ENCODE measurements at places on chromosomes 2 and 18.

GRCh38 chr2:108927936-108928659 lies 60.9 kb downstream of the EDAR start:
- no peak for DNase-seq

- DNase-seq: no peak
Observed at GRCh38 chr18:80044072-80044471, 9.8 kb downstream of the RBFA start.

GRCh38 chr2:133768256-133768655 lies 200.0 kb upstream of the NCKAP5 start:
- DNase-seq: no peak

DNA sequence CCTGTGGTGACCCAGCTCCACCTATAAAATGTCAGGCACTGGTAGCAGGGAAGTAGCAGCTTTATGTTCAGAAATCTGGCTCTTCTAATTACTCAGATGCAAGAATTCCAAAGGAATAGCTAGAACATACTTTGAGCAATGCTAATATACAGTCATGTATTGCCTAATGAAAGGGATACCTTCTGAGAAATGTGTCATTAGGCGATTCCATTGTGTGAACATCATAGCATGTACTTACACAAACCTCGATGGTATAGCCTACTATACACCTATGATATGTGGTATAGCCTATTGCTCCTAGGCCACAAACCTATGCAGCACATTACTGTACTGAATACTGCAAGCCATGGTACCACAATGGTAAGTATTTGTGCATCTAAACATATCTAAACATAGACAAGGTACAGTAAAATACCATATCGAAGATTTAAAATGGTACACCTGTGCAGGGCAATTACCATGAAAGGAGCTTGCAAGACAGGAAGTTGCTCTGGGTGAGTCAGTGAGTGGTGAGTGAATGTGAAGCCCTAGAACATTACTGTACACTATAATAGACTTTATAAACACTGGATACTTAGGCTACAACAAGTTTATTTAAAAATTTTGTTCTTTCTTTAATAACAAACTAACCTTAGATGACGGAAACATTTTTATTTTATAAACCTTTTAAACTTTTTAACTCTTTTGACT lies 50.3 kb upstream of the ETAA1 start:
- DNase-seq: no peak

DNA sequence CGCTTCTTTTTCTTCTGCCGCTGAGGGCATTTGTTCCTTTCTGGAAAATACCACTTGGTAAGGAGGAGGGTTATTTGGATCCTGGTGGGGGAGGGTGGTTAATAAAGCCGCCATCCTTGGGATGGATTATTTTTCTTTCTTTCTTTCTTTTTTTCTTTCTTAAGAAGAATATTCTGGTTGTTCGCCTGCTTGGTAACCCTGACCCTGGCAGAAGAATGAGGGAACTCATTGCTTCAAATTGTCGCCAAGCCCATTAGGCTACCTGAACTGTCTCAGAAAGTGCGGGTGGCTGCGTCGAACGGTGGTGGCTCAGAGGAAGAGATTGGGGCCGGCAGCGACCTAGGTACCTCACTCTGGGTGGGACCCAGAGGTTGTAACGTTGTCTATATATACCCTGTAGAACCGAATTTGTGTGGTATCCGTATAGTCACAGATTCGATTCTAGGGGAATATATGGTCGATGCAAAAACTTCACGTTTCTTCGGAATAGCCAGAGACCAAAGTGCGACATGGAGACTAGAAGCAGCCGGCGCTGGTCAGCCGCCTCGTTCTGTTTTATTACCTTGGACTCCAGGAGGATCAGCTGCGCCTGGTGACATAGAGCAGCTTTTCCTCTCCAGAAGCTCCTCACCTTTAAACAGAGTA lies 1.3 kb upstream of the HOXD4 start:
- DNase-seq: no peak

GRCh38 chr2:196170213-196170605 lies 1.2 kb downstream of the STK17B start:
- no peak for DNase-seq

DNA sequence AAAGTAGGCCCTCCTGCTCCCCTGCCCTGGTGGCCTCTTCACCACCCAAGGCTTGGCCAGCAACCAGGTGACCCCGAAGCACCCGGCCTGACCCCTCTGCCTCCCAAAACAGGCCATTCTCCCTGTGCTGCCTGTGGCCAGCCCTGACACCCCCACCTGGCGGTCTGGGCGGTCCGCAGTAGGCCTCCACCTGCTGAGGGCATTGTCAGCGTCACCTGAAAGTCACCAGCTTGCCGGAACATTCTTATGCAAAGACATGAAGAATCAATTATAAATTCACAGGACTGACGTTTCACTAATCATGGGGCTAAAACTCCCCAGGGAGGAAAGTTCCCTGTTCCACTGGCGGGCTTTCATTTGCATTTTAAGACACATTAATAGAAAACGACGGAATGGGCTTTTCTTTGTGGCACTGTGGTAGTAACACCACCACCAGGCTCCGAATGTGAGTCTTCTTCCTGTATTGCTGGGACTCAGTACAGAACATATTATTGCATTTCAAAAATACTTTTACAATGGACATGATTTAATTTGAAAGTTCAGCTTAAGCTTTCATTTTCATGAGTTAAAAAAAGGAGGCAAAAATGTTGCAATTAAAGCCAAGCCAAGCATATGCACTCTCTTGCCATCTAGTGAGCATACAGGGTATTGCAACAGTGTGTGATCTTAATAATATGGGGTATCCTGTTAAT lies 57.4 kb downstream of the ADI1 start:
- DNase-seq: no peak

GRCh38 chr2:156333951-156334495 lies 1.5 kb upstream of the NR4A2 start:
- peak; percentile 64 for DNase-seq

DNA sequence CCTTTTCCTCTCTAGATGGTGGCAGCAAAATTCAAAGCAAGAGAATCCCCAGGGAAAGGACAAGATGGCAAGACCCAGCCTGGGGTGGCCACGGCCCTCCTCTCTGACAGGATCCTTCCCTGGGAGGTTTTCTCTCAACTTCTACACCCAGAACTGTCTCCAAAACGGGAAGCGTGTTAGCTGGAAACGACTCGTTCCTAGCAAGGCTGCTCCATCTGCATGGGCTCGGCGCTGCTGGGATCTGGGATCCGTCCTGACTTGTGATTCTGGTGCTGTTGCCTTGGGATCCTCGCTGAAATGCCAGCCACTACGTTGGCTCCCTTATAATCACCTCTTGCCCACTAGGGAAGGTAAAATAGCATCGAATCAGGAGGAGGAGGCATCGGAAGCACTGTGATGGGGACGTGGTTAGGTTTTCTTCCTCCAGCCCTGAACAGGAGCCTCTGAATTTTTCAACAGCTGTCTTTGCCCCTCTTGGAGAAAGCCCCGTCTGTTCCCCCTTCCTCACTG lies 514.8 kb upstream of the MYT1L start:
- no peak for DNase-seq

All from stimulated activated CD8-positive, alpha-beta memory T cell treated with anti-CD3 and anti-CD28 coated beads, Interleukin-2, amount 100 ng/mL, for 1 hour (primary cell).